ENCODE measurements at places on chromosomes 16 and 17. TPM values are rescaled to one million over a fixed set of nuclear protein-coding genes. Genes with fewer than 3 reads are reported as not detected.

- no peak for DNase-seq
Observed at GRCh38 chr17:413016-413350, 60.4 kb upstream of the RPH3AL start.

DNA sequence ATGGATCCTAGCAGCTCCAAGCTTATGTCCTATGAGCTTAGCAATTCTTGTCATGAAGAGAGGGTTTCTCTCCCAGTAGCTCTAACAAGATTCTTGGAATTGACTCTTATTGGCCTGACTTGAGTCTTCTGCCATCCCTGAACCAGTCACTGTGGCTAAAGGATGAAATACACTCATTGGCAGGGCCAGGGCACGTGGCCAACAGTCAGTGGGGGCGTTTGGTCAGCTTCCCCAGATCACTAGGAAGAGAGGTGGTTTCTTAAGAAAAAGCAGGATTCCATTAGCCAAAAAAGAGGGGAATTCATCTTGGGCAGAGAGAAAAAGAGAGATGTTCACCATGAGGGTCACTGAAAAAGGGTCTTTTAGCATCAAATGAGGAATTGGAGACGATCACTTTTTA is 363.2 kb downstream of the SNX29 start:
- no peak for DNase-seq

MT3 gene
- total RNA-seq = not detected

WNT9B gene
- total RNA-seq = 0.26 TPM

CHAD gene
- total RNA-seq = not detected
